CD4-positive, alpha-beta T cell treated with Interleukin-6 for 4 hours (primary cell): ENCODE measurements at places on chromosomes 1 and 21.

- no peak for DNase-seq
Observed at GRCh38 chr1:187570166-187570565, 741.4 kb downstream of the PLA2G4A start.

GRCh38 chr1:242692988-242693387 lies 168.5 kb upstream of the PLD5 start:
- DNase-seq, result no peak

- DNase-seq, result no peak
Observed at GRCh38 chr1:224238756-224239155, 55.7 kb downstream of the DEGS1 start.

- DNase-seq, result no peak
Observed at GRCh38 chr1:167774710-167775109, 52.9 kb downstream of the MPZL1 start.

DNA sequence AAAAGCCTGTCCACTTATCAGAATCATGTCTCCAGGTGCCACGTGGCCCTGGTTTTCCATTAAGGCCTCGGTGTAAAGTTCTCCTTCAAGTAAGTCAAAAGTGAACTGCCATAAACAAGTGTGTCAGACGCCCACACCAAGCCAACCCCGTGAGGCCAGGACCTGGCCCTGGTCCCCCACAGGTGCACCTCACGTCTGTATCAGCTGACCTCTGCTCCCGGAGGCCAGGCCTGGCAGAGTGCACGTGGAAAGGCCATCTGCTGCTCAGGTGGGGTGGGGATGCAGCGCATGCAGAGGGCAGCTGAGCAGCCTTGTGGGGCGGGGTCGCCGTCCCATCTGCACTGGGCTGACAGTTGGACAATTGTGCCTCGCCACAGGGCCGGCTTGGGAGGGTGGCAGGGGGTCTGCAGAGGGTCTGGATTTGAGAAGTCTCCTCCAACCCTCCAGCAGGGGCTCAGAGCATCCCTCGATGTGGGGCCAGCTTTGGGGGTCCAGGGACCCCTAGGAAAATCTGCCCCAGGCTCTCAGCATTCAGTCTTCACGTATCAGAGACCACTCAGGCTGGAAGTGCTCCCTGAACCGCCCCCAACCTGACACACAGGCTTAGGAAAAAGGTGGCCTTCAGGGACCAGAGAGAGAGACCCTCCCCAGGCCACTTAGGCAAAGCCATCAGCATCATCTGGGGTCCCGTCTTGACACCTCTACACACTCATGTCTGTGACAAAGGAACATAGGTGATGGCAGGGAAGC lies 3.0 kb downstream of the SLC19A1 start:
- no peak for DNase-seq
